ENCODE measurements at places on chromosomes 7 and 10.
A peak's percentile ranks its signal among the peaks of the same experiment; 100 is the strongest.

DNA sequence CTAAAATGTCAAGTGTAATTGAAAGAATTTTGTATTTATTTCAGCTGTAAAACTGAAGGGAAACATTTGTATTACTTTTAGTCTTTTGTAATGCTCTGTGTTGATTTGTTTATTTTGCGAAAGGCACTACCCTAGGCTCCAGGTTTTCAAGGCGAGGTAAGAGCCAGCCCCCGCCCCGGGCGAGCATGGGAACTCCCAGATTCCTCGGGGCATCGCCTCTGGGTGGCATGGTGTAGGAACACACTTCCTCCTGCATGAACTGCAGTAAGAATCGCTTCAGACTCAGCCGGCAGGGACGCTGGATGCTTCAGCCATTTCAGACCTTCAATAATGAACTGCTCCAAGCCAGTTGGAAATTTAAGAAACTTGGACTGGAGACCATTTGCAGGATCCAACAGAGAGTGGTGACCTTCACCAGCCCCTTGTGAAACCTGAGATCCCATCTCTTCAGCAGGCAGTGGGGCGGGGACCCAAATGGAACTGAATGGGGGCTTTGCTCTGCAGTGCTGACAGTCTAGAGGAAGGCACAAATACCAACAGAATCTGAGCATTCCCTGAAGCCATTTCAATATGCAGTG lies 544.3 kb upstream of the MGMT start:
- DNase-seq = no peak

DNA sequence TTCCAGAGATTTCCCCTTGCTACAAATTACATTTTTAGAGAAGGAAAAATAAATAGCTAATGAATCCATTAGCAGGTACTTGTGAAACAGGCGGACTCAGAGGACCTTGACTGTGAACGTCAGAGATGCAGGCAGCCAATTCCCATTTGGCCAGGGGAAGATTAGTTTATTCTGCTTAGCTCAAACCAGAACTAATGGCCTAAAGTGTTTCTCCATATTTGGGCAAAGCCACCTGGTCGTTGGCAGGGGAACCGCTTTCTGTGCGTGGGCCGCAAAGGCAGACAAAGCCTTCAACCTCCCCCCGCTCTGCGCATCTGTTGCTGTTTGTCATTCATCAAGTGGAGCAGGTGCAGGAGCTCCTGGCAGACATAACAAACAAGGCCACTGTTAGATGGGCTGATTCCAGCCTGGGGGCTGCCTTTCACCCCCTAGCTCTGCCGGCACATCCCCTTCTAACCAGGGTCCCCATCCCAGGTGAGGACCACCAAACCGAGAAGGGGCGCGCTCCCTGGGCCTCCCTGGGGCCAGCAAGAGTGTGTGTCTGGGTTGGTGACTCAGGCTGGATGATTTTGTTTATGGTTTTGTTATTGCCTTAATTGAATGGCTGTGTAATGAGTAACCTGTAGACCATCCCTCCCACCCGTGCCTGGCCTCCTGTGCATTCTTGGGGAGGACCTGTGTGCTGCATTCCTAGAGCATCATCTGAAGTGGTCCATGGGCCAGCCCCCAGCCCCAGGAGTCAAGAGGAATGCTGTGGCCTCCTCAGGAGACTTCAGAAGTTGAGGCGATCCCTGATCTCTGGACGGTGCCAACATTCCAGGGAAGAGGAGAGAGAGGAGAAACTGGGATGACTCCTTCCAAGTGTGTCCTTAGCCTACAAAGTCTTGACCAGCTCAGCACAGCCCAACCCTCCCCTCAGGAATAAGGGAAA lies 14.5 kb upstream of the CPA1 start:
- peak; percentile 78 for DNase-seq

GRCh38 chr7:139776486-139777132 lies 1.2 kb downstream of the HIPK2 start:
- no peak for DNase-seq

DNA sequence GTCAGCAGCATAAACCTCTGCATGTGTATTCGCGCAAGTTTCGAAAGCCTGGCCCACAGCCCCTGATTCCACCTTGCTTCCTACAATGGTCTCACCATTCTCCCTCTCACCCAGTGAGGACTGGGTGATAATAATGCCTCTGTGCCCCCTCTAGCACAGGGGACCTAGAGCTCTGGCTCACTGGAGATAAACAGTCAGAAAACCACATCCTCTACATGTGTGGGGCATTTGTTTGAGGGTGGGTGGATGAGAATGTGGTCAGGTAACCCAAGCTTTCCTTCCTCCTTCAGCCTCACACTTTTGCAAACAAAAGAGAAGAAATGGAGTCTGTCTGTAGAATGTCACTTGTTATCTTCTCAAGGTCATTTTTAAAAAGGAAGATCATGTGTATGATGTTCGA lies 373.5 kb downstream of the KCNMA1 start:
- DNase-seq = no peak

- no peak for DNase-seq
These were observed at the start of gene LRMDA for GRCh38 chr10:75431180-75432111. Gene LRMDA (plus strand): TSS chr10:75431624.

DNA sequence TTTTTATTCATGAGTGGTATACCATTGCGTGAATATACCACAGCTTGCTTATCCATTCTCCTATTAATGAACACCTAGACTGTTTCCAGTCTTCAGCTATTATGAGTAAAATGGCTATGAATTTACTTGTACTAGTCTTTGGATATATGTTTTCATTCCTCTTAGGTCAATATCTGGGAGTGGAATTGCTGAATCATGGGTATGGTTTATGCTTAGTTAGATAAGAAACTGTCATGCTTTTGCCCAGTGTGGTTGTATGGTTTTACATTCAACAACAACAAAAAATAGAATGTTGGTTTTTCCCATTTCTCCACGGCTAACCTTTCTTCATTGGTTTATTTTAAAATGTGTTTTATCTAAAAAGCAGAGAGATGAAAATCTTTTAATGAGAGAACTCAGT lies 308.3 kb downstream of the PHF14 start:
- DNase-seq = no peak

GRCh38 chr7:124071843-124072242 lies 39.0 kb upstream of the TMEM229A start:
- DNase-seq = no peak

DNA sequence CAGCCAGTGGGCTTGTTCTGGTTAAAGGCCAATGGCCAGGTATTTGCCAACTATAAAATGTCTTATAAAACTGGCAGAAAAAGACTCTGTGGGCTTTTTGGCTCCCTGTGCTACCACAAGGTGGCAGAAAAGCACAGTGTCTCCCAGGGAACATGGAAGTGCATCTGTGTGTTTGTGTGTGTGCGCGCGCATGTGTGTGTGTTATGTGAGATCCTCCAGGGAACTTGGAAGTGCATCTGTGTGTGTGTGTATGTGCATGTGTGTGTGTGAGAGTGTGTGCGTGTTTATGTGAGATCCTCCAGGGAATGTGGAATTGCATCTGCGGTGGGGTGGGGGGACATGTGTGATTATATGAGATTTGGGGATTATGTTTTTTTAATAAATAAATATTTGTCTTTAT lies 30.2 kb upstream of the ABI1 start:
- DNase-seq = no peak

DNA sequence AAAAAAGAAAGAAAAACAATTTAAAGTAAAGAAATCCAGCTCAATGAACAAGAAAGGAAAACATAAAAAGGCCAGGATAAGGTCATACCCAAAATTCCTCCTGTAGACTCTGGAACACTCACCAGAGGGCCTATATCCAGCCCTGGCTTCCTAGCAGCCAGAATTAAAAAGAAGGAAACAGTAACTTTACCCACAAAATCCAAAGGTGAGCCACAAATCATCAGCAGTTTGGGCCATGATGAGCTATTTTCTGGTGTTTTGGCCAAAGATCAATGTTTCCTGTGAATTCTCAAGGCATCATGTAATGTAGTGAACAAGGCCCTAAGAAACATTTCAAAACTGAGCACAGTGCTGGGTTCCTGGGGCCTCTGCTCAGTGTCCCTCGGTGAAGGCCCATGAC lies 87.8 kb downstream of the LARP4B start:
- no peak for DNase-seq

DNA sequence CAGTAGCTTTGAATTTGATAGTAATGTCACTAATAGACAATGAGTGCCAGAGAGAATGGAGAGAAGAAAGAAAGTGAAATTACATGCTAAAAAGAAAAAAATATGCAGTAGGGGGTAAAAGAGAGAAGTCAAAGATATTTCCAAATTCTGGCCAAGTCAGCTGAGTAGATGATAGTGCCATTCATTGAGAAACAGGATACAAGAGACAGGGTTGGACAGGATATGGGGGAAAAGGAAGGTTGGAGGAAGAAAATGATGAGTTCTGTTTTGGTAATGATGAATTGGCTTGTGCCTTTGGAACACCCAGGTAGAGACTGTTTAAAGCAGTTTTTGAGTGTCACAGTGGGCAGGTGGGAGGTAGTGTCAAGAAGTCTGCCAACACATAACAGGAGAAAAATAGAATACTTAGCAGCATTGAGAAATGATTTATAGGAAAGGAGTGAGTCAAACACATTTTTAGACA lies 78.3 kb downstream of the LRRC17 start:
- DNase-seq = no peak

GRCh38 chr7:625376-625971 lies 101.0 kb upstream of the DNAAF5 start:
- DNase-seq = no peak

GRCh38 chr10:113718969-113719822 lies 32.3 kb upstream of the PLEKHS1 start:
- no peak for DNase-seq

GRCh38 chr7:4000139-4000538 lies 682.0 kb upstream of the FOXK1 start:
- no peak for DNase-seq

GRCh38 chr7:5665094-5666025 lies 116.1 kb downstream of the RNF216 start:
- DNase-seq = no peak

DNA sequence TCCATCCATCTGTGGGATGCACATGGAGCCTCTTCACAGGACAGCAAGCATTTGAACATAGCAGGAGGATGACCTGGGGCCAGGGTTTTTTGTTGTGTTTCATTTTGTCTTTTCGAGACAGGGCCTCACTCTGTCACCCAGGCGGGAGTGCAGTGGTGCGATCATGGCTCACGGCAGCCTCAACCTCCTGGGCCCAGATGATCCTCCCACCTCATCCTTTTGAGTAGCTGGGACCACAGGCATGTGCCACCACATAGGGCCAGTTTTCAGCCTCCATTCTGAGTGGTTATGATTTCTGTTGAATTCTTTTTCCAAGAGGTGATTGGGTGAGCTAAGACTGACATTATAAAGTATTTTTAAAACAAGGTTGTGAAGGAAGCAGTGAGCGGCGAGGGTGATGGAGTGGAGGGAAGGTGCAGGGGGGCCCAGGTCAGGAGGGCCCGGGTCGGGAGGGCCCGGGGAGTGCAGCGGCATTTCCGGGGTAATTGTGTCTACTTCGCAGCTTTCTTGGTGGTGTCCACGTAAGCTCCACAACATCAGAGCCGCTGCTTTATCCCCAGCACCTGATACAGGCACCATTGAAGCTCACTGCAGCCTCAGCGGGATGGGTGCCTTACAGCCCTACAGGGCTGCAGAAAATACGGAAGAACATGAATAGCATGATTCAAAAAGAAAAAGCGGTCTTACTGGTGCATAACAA lies 12.0 kb upstream of the LARP4B start:
- no peak for DNase-seq
